ENCODE measurements at places on chromosomes 4 and X. TPM values are rescaled to one million over a fixed set of nuclear protein-coding genes. Genes with fewer than 3 reads are reported as not detected.

CFP gene
- 1.3 TPM for total RNA-seq

HSD17B13 gene
- 0.81 TPM for total RNA-seq

DCAF4L1 gene
- total RNA-seq: 0.39 TPM

SUPT20HL2 gene
- total RNA-seq: not detected

PDE5A gene
- total RNA-seq: 5.0 TPM

NOP14 gene
- total RNA-seq: 67.3 TPM

RPL39 gene
- total RNA-seq: 1,940 TPM

EMD gene
- 102 TPM for total RNA-seq

TMSB15B gene
- total RNA-seq: 0.39 TPM

SLC16A2 gene
- 0.32 TPM for total RNA-seq

ADH1A gene
- total RNA-seq: not detected

ZNF81 gene
- total RNA-seq: 4.8 TPM

GABRB1 gene
- total RNA-seq: not detected

FGD1 gene
- total RNA-seq: 5.8 TPM

TXK gene
- total RNA-seq: 1.7 TPM

PJA1 gene
- 15.7 TPM for total RNA-seq

S100P gene
- 4.1 TPM for total RNA-seq

USP17L13 gene
- total RNA-seq: not detected

UGT2B17 gene
- total RNA-seq: not detected

CTAG2 gene
- not detected for total RNA-seq

MTNR1A gene
- total RNA-seq: 0.84 TPM

BCLAF3 gene
- 5.3 TPM for total RNA-seq

IL21 gene
- 0.12 TPM for total RNA-seq

USP26 gene
- not detected for total RNA-seq

PDHA1 gene
- total RNA-seq: 195 TPM

PRDM8 gene
- 1.4 TPM for total RNA-seq

AR gene
- 0.02 TPM for total RNA-seq

CT45A7 gene
- total RNA-seq: not detected

RNF212 gene
- total RNA-seq: not detected

MAGEC2 gene
- total RNA-seq: not detected

CITED1 gene
- total RNA-seq: 2.8 TPM

NR3C2 gene
- total RNA-seq: 2.7 TPM

ADAM29 gene
- not detected for total RNA-seq

ZNF630 gene
- not detected for total RNA-seq

FAAH2 gene
- total RNA-seq: 6.1 TPM

CT45A8 gene
- total RNA-seq: not detected

KDR gene
- 0.52 TPM for total RNA-seq

PCSK1N gene
- total RNA-seq: 0.22 TPM

MAGEA8 gene
- not detected for total RNA-seq

Measured in HCT116 (cell line).